ENCODE measurements at places on chromosomes 2 and 18. TPM values are rescaled to one million over a fixed set of nuclear protein-coding genes. Genes with fewer than 3 reads are reported as not detected.

- peak; percentile 6 for DNase-seq
These were observed 3.1 kb downstream of the DCC start for GRCh38 chr18:52343138-52343537.

- DNase-seq, result no peak
These were observed 892.5 kb upstream of the LRRTM1 start for GRCh38 chr2:81196933-81197628.

DNA sequence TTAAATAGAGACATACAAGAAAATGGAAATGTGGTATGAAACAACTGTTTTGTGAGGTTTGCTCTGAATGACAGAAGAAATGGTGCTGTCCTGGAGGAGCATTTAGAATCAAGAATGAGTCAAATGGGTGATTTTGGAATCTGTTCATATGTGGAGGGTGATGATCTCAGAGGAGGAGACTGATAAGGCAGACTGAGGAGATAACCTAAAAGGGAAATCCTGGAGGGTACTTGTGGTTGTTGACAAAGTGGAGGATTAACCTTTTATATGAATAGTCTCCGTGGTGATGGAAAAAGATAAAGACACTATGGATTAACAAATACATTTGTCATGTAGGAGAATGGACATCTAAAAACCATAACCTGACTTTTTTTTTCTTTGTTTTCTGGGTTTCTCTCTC, 74.1 kb downstream of the MMADHC start:
- DNase-seq, result no peak

DNA sequence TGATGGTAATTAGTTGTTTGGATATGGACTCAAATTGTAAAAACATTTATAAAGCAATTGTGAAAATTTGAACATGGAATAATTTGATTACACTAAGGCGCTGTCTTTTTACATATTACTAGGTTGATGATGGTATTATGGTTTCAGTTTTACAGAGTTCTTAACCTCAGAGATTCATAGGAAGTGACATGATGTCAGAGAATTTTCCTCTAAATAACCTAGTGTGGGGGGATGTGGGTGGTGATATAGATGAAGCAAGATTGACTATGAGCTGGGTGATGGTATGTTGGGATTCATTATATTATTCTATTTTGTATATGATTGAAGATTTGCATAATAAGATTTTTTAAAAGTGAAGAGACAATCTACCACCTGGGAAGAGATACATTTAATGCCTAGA, 45.9 kb upstream of the ATP5MC3 start:
- no peak for DNase-seq

- no peak for DNase-seq
These were observed 160.1 kb upstream of the LRP1B start for GRCh38 chr2:142290931-142291330.

GRCh38 chr18:36015629-36016028, 43.1 kb downstream of the RMP24 start:
- no peak for DNase-seq

DNA sequence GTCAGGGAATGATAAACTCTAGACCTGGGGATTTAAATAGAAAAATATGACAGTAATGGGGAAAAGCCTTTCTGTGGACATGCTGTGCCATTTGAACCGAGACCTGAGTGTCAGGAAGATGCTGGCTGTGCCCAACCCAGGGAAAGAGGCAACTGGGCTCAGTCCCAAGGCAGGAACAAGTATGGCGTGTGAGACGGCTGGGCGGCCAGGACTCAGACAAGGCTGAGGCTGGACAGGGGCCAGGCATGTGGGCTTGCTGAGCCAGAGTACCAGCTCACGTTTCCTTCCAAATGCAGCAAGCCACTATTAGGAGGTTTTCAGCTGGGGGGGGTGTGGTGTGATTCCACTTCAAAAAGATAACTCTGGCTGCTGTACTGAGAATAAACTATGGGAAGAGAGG, 92.4 kb downstream of the INPP5D start:
- no peak for DNase-seq

- peak; percentile 60 for DNase-seq
These were observed 1544.4 kb downstream of the LRP1B start for GRCh38 chr2:140586379-140586778.

- no peak for DNase-seq
These were observed 172.9 kb downstream of the EPHA4 start for GRCh38 chr2:221399183-221399582.

- DNase-seq, result no peak
These were observed 39.7 kb downstream of the GRHL1 start for GRCh38 chr2:9991221-9991620.

GRCh38 chr2:64681479-64681967, 27.8 kb upstream of the SERTAD2 start:
- DNase-seq, result no peak

DNA sequence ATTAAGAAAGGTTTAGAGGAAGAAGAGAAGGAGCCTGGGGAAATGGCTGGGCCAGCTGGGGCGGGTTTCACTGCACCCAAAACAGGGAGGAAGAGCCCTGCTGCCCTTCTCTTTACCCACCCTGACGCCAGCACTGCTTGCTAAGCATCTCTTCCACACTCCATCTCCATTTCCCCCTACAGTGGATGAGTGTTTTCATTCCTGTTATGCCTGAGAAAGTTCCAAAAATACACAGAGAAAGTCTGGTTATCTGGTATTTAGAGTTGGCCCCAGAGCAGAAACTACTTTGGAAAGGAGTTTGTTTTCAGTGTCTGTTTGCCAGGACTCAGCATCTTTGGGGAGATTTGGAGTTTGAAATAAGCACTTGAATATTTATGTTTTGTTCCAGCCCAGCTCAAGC, 451.0 kb downstream of the SLC4A3 start:
- no peak for DNase-seq

- no peak for DNase-seq
These were observed 9.6 kb upstream of the ALPK2 start for GRCh38 chr18:58638441-58638840.

The MAP3K19 gene
- total RNA-seq, result not detected

The HS1BP3 gene
- total RNA-seq, result 25.1 TPM

The PSMA8 gene
- total RNA-seq, result not detected

The DSG1 gene
- not detected for total RNA-seq
